Calu3 (cell line): ENCODE measurements at places on chromosomes 6 and 20. TPM values are rescaled to one million over a fixed set of nuclear protein-coding genes. Genes with fewer than 3 reads are reported as not detected.

SASH1 gene
- 12.1 and 12.3 TPM in 2 replicates for total RNA-seq

ISM1 gene
- not detected in 2 replicates for total RNA-seq

CTAGE9 gene
- not detected in 2 replicates for total RNA-seq

GTSF1L gene
- total RNA-seq, result not detected in 2 replicates

MBOAT1 gene
- 39.9 and 47.8 TPM in 2 replicates for total RNA-seq

DEFB124 gene
- total RNA-seq, result not detected in 2 replicates

HLA-DQB1 gene
- 139 and 190 TPM in 2 replicates for total RNA-seq

TBX18 gene
- 48.5 and 49.2 TPM in 2 replicates for total RNA-seq

ASIP gene
- total RNA-seq, result not detected in 2 replicates

SIRPB1 gene
- 3.3 and 3.4 TPM in 2 replicates for total RNA-seq

PHIP gene
- total RNA-seq, result 43.3 and 50.8 TPM in 2 replicates

STXBP5 gene
- 7.0 and 10.1 TPM in 2 replicates for total RNA-seq

QKI gene
- 94.1 and 131 TPM in 2 replicates for total RNA-seq

MCCD1 gene
- not detected in 2 replicates for total RNA-seq

SLC26A8 gene
- total RNA-seq, result 0.10 TPM in 1 of 2 replicates, not detected in the other

TAAR1 gene
- not detected in 2 replicates for total RNA-seq

WFDC10B gene
- total RNA-seq, result not detected in 2 replicates

CGA gene
- total RNA-seq, result not detected in 2 replicates

WFDC2 gene
- 295 TPM in 2 replicates for total RNA-seq

GLP1R gene
- total RNA-seq, result 4.8 and 10.2 TPM in 2 replicates

BFSP1 gene
- total RNA-seq, result 0.81 and 0.94 TPM in 2 replicates

IP6K3 gene
- total RNA-seq, result not detected in 2 replicates

SYTL3 gene
- 14.2 and 15.0 TPM in 2 replicates for total RNA-seq

DPM1 gene
- total RNA-seq, result 87.3 and 89.1 TPM in 2 replicates

TFAP2A gene
- 74.7 and 77.0 TPM in 2 replicates for total RNA-seq

LRRC73 gene
- total RNA-seq, result 0.47 and 0.50 TPM in 2 replicates

SDCBP2 gene
- 8.2 and 18.9 TPM in 2 replicates for total RNA-seq

PTPRA gene
- 30.2 and 33.2 TPM in 2 replicates for total RNA-seq

DSE gene
- total RNA-seq, result 28.6 and 43.8 TPM in 2 replicates

TCF19 gene
- total RNA-seq, result 43.2 and 49.5 TPM in 2 replicates

FILIP1 gene
- total RNA-seq, result not detected in 2 replicates

ZBTB46 gene
- total RNA-seq, result 2.5 and 3.2 TPM in 2 replicates

GRM1 gene
- total RNA-seq, result 0.12 TPM in 1 of 2 replicates, not detected in the other

SESN1 gene
- total RNA-seq, result 3.9 and 5.9 TPM in 2 replicates
